ENCODE measurements at places on chromosomes 3 and 15. TPM values are rescaled to one million over a fixed set of nuclear protein-coding genes. Genes with fewer than 3 reads are reported as not detected.

GRCh38 chr15:32767236-32767635, 49.4 kb downstream of the GREM1 start:
- DNase-seq, result no peak

GRCh38 chr15:78797951-78798350, 13.3 kb downstream of the ADAMTS7 start:
- DNase-seq, result no peak

GRCh38 chr3:9598783-9599387, 45.3 kb upstream of the LHFPL4 start:
- DNase-seq, result no peak

GRCh38 chr3:190645932-190646460, 132.1 kb downstream of the IL1RAP start:
- DNase-seq, result no peak

GRCh38 chr3:45124352-45124751, 21.8 kb downstream of the CDCP1 start:
- DNase-seq, result peak; percentile 84

GRCh38 chr3:4690277-4690676, 197.1 kb downstream of the ITPR1 start:
- no peak for DNase-seq

RASGRF1 gene
- under 0.01 TPM for total RNA-seq

ERC2 gene
- total RNA-seq, result 0.13 TPM

LMAN1L gene
- total RNA-seq, result under 0.01 TPM

ZNF148 gene
- 24.1 TPM for total RNA-seq

INO80 gene
- total RNA-seq, result 23.7 TPM

SPPL2A gene
- 64.5 TPM for total RNA-seq

KNG1 gene
- not detected for total RNA-seq

AQP9 gene
- total RNA-seq, result not detected

Data from bronchial epithelial cell (primary cell).